HFFc6 (cell line): ENCODE measurements at places on chromosomes 1 and 21. TPM values are rescaled to one million over a fixed set of nuclear protein-coding genes. Genes with fewer than 3 reads are reported as not detected.

DNA sequence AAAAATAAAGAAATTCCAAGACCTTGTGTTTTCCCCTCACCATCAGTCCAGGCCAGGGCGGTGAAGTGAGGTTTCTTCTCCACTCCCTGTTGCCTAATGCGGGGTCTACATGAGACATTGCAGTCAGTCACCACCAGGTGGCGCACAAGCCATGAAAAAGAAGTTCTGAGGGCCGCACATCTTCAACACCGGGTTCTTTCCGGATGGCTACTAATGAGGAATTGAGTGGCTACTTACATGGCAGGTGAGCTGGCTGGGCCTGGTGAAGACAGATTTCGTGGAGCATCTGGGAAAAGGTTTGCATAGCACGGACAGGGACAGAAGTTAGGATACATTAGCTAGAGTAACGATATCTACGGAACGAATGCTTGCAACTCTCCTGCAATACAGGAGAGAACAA, 15.8 kb upstream of the S100A11 start:
- H3K4me3 ChIP-seq: no peak overlapping the region
- no peak overlapping the region for H3K27ac ChIP-seq
- H3K4me1 ChIP-seq: peaks cover 37% of the 10 kb centered on the region
- DNase-seq: peak; percentile 60
- no peaks in the 10 kb centered on the region for H3K36me3 ChIP-seq

DNA sequence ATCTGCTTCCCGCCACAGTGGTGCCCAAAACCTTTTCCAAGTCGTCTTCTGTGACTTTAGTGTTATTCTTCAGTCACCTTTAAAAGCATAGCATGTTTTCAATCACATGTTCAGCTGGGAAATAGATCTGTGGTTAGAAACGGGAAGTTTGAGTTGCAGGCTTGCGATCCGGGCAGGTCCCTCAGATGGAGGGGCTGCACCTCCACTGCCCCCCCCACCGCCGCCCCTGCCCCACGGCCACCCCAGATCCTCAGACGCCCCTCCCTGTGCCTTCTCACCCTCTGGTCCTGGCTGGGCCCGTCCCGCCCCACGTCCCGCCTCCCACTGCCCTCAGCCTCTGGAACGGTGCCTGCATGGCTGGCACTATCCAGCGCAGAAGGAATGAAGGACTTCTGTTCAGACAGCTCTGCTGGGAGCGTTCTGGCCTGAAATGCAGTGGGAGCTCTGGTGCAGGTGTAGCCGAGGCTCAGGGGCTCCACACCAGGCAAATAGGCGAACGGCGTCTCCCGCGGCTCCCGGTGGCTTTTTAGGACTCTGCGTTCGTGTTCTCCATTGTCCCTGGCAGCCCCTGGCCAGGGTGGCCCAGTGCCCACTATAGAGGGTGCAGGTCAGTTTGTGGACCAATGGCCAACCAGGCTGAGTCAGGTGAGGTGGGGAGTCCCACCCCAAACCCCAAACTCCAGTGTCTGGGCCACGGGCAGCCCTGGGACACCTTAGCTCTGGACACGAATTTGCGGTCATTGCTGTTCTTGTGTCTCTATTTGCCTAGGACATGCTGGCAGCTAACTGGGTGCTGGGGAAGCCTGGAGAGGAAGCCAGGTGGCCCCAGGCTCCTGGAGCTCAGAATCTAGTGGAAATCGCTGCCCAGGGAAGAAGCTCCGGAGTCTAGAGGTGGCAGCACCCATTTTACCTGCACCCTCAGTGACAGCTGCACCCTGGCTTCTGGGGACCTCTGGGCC, 67.1 kb downstream of the FAAP20 start:
- H3K27me3 ChIP-seq: no peaks in the 10 kb centered on the region; the same call in 1 of the 2 replicates
- peaks cover 13% of the 10 kb centered on the region for H3K4me1 ChIP-seq
- no peak for DNase-seq

GRCh38 chr1:231209531-231209930, 31.5 kb upstream of the GNPAT start:
- H3K27me3 ChIP-seq: peaks cover 23% of the 10 kb centered on the region
- H3K36me3 ChIP-seq: no peaks in the 10 kb centered on the region
- DNase-seq: no peak
- 0 out of 2 replicates have a peak, but pooled peaks cover 5% of the 10 kb centered on the region for H3K4me1 ChIP-seq
- no peak overlapping the region for H3K4me3 ChIP-seq

GRCh38 chr1:70247122-70247521, 25.9 kb downstream of the SRSF11 start:
- H3K27ac ChIP-seq: no peak overlapping the region
- H3K27me3 ChIP-seq: no peaks in the 10 kb centered on the region
- no peak for DNase-seq
- no peak overlapping the region for H3K4me3 ChIP-seq
- H3K4me1 ChIP-seq: peaks cover 12% of the 10 kb centered on the region

DNA sequence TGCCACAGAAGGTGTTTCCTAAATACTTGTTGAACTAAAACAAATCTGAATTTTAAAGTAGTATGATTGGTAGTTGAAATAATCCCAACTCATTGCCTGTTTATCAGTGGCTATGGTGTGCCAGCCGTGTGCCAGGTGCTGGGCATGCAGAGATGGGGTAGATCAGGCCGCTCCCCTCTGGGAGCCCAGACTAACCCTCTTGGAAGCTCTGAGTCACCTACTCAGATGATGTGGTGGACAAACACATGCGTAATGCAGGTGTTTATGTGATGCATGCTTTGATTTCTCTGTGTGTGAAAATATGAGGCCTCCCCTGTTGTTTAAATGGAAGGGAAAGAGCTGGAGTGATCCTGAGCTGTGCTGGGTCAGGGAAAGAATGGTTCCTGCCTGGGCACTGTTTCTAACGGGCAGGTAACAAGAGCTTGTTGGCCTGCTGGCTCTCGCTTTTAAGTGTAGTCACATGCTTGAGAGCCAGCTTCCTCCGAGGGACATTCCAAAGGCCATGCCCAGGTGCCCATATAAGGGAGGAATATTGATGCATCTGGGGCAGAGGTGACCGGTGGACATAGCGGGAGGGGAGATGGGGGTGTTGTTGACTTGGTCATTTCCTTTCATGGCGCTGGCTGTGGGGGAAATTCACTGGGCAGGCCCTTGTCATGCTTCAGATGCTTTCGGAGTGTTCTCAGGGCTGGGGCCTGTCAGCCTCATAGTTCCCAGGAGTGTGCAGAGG, 10.2 kb downstream of the MFN2 start:
- peaks cover 3% of the 10 kb centered on the region; the same call in 1 of the 2 replicates for H3K27me3 ChIP-seq
- H3K36me3 ChIP-seq: peaks cover 25% of the 10 kb centered on the region
- no peak for DNase-seq
- peak overlapping the region; percentile 22; the same call in 1 of the 2 replicates for H3K27ac ChIP-seq
- H3K4me3 ChIP-seq: no peak overlapping the region

- H3K36me3 ChIP-seq: peaks cover 35% of the 10 kb centered on the region
- peaks cover 7% of the 10 kb centered on the region; the same call in 1 of the 2 replicates for H3K4me1 ChIP-seq
- no peak for DNase-seq
Observed at GRCh38 chr1:1564268-1564667, 10.4 kb downstream of the SSU72 start.

DNA sequence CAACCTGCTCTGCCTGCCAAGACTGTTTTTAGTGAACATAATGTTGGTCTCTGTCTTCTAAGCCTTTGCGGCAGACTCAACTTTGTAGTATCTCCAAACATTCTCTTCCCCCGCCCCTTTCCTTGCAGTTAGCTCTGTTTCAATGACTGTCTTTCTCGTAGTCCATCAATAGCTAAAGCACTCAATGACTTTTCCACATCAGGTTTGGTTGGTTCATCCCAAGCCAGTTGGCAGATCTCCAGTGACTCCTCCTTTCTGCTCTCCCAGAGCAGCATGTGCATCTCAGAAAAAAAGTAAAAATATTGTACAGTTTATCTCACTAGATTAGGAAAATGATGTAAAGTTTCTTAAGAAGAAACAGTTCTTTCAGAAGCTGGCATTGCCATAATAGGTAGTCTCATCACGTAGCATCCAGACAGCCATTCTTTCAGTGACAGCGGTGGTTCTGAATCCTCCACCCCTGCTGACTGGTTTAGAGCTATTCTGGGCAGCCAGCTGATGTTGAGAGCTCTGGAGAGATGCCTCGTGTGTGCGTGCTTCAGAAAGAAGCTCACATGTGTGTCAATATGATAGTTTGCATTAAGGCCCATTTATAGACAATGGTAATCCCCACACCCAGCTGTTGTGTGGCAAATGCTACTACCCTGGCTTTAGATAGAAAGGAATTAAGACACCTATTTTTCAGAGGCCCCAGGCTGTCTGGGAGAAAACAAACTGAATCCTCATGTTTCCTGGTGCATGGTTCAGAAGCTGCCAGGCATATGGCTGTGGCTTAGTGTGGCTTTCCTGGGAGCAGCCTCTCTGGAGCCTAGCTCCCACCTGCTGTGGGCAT, 53.2 kb downstream of the CNN3 start:
- no peak overlapping the region for H3K4me3 ChIP-seq
- peaks cover 39% of the 10 kb centered on the region for H3K4me1 ChIP-seq
- no peak for DNase-seq
- peaks cover 5% of the 10 kb centered on the region; the same call in 1 of the 2 replicates for H3K27me3 ChIP-seq
- H3K36me3 ChIP-seq: no peaks in the 10 kb centered on the region
- H3K27ac ChIP-seq: no peak overlapping the region

- DNase-seq: no peak
- H3K4me3 ChIP-seq: no peak overlapping the region
- H3K27me3 ChIP-seq: no peaks in the 10 kb centered on the region
- peaks cover 66% of the 10 kb centered on the region for H3K4me1 ChIP-seq
Observed at GRCh38 chr1:178644308-178645120, 80.5 kb upstream of the RALGPS2 start.

The FCRL4 gene
- total RNA-seq: not detected in 3 replicates

The TDRKH gene
- total RNA-seq: 1.5 and 1.7 TPM in 2 replicates

GRCh38 chr1:91609551-91609950, 108.9 kb downstream of the CDC7 start:
- DNase-seq: peak; percentile 52
- no peaks in the 10 kb centered on the region; the same call in 1 of the 2 replicates for H3K36me3 ChIP-seq
- peak overlapping the region; percentile 91 for H3K27ac ChIP-seq
- peaks cover 69% of the 10 kb centered on the region for H3K4me1 ChIP-seq
- no peaks in the 10 kb centered on the region for H3K27me3 ChIP-seq

- H3K27me3 ChIP-seq: no peaks in the 10 kb centered on the region
- no peak overlapping the region for H3K27ac ChIP-seq
- no peaks in the 10 kb centered on the region for H3K4me1 ChIP-seq
- H3K4me3 ChIP-seq: no peak overlapping the region
- no peaks in the 10 kb centered on the region for H3K36me3 ChIP-seq
- DNase-seq: no peak
Observed at GRCh38 chr1:237164406-237165352, 122.7 kb downstream of the RYR2 start.

- H3K36me3 ChIP-seq: 0 out of 2 replicates have a peak, but pooled peaks cover 4% of the 10 kb centered on the region
- H3K27me3 ChIP-seq: no peaks in the 10 kb centered on the region
Observed at GRCh38 chr1:217027403-217028080, 304.3 kb upstream of the ESRRG start.

The ASCL5 gene
- total RNA-seq: not detected in 3 replicates

GRCh38 chr1:48021792-48022191, 24.6 kb upstream of the TRABD2B start:
- H3K4me3 ChIP-seq: no peak overlapping the region
- no peaks in the 10 kb centered on the region; the same call in 1 of the 2 replicates for H3K27me3 ChIP-seq
- no peak for DNase-seq
- no peaks in the 10 kb centered on the region for H3K36me3 ChIP-seq
- no peaks in the 10 kb centered on the region for H3K4me1 ChIP-seq
- no peak overlapping the region for H3K27ac ChIP-seq

DNA sequence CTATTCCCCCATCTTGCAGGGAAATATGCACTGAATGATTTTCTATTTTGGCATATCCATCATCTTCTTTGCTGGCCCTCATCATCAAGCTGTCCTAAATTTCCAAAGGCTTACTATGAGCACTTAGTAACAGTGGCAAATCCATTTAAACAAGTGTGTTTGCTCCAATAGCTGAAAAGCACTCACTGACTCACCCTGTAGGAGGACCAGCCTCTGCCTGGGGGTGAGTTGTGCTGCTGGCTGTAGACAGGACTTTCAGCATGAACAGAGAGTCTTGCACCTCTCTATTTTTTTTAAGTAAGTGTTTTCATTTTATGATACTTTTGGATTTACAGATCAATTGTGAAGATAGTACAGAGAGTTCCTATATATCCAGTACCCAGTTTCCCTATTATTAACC, 97.3 kb downstream of the SLC35F3 start:
- DNase-seq: no peak
- H3K27ac ChIP-seq: no peak overlapping the region
- no peaks in the 10 kb centered on the region for H3K27me3 ChIP-seq
- no peak overlapping the region for H3K4me3 ChIP-seq
- H3K4me1 ChIP-seq: no peaks in the 10 kb centered on the region
- no peaks in the 10 kb centered on the region for H3K36me3 ChIP-seq

The ANKRD65 gene
- total RNA-seq: not detected in 2 replicates

DNA sequence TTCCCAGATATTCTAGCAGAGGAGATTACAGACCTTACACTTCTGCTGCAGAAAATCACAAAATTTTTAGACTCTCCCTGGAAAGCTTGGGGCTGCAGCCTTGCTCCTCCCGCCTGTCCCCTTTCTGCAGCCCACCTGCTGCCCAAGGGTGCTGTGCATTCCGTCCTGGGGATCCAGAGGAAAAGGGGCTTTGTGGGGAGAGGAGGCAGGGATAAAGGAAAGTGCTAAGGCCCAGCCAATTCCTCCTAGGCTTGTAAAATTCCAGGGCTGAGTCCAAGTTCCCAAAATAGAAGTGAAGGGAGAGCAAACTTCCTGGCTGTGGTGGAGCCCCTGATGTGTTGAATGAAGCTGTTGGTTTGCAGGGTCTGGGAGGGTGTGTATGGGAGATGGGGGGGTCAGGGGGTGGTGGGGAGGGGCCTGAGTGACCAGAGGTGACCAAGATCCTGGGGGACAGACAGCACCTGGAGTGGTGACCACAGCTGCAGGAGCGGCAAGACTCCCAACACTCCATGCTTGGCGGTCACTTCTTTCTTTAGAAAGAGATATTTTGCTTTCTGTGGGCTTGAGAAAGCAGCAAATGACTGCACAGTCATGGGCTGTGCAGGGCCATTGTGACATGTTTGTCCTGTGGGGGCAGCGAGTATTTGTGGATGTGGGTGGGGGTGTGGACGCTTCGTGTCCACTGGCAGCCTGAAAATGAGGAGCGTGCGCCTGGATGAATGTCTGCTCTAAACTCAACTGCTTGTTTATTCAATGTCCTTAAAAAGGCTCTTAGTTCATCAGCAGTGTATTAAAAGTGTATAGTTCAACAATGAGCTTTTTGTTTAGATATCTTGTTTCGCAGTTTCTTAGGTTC, 68.4 kb downstream of the TLR5 start:
- peaks cover 50% of the 10 kb centered on the region for H3K27me3 ChIP-seq
- H3K36me3 ChIP-seq: no peaks in the 10 kb centered on the region

GRCh38 chr1:224450561-224451350, 16.2 kb upstream of the WDR26 start:
- DNase-seq: no peak
- H3K4me1 ChIP-seq: peaks cover 19% of the 10 kb centered on the region
- no peaks in the 10 kb centered on the region for H3K27me3 ChIP-seq
- H3K4me3 ChIP-seq: no peak overlapping the region
- H3K27ac ChIP-seq: no peak overlapping the region
